Activated T-helper 1 cell treated with anti-CD3 and anti-CD28 coated beads, Interleukin-2, amount 50 U/mL, for 16 hours (primary cell): ENCODE measurements at places on chromosomes 13 and 19.

DNA sequence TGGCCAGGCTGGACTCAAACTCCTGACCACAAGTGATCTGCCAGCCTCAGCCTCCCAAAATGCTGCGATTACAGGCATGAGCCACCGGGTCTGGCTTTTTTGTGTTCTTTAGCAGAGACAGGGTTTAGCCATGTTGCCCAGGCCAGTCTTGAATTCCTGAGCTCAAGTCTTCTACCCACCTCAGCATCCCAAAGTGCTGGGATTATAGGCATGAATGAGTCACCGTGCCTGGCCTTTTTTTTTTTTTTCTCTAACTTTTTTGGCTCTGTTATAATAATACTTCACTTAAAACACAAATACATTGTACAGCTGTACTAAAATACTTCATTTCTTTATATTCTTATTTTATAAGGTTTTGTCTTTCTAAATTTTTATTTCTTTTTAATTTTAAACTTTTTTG, 599.5 kb upstream of the PCDH9 start:
- no peak for DNase-seq

GRCh38 chr13:82647540-82647939, 1234.7 kb downstream of the SLITRK1 start:
- no peak for DNase-seq

DNA sequence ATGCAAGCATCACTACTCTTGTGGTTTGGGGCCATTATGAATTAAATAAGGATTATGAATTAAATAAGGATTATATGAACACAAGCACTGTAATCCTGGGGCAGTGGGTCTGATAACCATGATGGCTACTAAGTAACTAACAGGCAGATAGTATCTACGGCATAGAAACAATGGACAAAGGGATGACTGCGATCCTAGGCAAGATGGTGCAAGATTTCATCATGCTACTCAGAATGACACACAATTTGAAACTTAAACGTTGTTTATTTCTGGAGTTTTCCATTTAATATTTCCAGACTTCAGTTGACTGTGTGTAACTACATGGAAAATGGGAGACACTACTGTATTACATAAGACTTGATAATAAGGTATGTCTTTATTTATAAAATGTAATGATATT, 15.1 kb downstream of the KCNRG start:
- no peak for DNase-seq

DNA sequence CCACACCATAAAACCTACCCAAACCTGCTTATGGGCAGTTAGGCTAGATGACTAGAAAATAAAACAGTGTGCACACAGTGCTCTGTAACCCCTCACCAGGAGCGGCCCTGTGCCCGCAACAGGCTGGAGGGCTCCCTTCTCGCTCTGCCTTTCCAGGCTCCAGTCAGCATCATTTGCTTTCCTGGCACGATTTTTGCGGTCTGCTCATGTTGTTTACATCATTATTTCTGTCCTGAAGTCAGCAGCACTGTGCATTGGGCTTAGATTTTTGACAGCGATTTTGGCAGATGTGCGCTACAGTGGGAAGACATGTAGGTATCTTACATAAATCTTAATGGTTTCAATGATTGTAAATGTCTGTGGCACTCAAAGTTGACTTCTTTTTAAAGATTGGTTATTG, 344.0 kb downstream of the MTUS2 start:
- no peak for DNase-seq

DNA sequence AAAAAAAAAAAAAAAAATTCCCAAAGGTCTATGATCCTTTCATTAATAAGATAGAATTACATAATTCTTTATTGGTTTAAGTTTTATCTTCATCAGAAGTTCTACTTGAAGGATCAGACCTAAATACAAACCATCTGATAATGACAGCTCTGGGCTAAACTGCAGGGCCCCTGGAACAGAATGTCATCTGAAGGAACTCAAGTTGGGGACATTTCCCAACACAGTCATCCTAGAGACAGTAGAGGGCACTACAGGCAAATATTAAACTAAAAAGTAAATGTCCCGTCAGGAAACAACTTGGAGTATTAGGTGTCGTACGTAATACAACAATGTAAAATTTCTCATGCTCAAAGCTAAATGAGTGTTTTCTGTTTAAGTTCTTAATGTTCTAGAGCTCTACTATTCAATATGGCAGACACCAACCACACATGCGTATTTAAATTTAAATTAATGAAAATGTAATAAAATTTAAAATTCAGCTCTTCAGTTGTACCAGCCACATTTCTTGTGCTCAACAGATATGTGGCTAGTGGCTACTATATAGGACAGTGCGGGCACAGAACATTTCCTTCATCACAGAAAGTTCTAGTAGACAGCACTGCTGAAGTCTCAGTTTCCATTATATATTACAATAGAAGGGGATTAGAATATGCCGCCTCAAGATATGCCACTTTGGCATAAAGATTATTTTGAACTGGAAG, 21.8 kb upstream of the NAXD start:
- no peak for DNase-seq

DNA sequence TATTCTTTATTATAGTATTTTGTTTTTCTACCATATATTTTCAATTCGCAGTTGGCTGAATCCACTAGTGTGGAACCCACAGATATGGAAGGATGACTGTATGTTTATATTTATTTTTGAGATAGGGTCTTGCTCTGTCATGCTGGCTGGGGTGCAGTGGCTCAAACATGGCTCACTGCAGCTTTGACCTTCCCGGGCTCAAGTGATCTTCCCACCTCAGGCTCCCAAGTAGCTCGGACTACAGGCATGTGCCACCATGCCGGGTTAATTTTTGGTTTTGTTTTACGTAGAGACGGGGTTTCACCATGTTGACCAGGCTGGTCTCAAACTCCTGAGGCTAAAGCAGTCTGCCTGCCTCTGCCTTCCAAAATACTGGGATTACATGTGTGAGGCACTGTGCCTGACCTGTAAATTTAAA, 9.6 kb downstream of the SLC35E1 start:
- no peak for DNase-seq

DNA sequence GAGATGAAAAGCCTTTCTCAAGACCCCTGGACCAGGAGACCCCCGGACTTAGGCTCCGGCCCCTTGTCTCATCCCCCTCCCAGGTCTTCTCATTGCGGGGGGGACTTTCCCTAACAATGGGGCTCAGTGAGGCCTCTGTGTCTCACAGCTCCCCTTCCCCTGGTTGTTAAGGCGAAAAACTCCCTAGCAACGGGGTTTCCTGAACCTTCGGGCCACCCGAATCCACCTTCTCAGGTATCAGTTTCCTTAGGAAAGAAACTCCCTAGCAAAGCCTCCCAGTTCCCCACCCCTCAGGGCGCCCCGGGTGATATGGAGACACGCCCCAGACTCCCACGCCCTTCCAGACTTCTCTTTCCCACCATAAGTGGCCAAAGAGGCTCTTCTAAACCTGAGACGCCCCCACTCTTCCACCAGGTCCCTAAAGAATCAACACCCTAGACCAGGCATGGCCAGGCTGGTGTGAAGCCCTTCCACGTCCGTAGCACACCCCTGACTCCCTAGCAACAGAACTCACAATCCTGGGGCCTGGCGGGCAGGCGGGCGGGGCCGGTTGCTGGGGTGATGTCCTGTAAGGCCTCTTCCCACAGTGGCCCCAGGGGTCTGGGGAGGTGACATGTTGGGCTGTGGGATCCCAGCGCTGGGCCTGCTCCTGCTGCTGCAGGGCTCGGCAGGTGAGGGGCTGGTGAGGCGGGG, at the start of gene TMEM190:
TSS of gene TMEM190 (plus strand) at position 586 of the 693 bp plus-strand sequence. CDS start at position 614, 28 bp downstream.
- no peak for DNase-seq

- no peak for DNase-seq
These were observed 234.2 kb downstream of the PCDH17 start for GRCh38 chr13:57865600-57866294.
